ENCODE measurements at places on chromosomes 3 and 15.

- DNase-seq, result peak; percentile 42
Observed at GRCh38 chr3:2156244-2156847, 57.7 kb downstream of the CNTN4 start.

DNA sequence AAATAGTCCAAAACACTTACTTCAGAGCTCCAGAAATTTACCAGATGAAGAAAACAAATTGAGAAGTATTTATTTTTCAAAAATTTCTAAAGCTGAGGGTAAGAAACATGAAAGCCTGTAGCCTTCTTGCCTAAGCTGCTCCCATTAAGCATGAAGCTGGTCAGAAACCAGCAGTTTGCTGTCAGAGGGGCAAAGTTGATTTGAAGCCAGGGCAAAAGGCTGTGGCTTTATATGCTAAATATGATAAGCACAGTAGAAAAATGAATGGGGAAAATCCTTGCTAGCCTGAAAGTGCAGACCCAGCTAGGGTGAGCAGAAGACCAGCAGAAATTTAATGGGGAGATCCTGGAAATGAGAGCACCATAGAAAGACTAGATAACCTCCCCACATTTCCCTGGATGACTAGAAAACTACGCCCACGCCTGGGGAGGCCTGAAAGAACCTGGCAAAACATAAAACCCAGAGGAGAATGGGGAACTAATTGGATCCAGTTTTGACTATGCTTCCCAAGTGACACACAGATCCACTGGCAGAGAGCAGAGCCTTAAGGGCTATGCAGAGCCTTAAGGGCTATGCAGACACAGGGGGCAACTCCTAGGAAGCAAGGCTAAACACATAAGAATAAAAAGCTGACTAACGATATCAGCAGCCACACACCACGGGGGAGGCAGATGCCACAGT lies 43.0 kb upstream of the HEG1 start:
- DNase-seq, result no peak

GRCh38 chr3:40766396-40766795 lies 241.6 kb downstream of the ZNF621 start:
- DNase-seq, result no peak

DNA sequence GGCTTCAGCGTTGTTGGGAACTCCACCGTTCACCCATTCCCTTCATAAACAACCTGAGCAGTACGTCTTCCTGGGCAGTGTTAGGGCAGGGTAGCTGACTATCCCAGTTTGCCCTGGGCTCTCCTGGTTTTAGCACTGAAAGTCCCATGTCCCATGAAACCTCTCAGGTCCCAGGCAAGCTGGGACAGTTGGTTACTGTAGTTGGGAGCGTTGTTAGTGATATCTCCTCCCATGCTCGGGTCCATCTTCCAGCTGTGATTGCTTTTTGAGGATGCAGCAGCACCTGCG lies 60.9 kb upstream of the HERC1 start:
- DNase-seq, result no peak

- DNase-seq, result no peak
Observed at GRCh38 chr15:57069423-57069822, 151.0 kb downstream of the TCF12 start.

- no peak for DNase-seq
Observed at GRCh38 chr3:44831232-44831631, 30.5 kb upstream of the TMEM42 start.

GRCh38 chr3:113263778-113264177 lies 52.4 kb downstream of the BOC start:
- DNase-seq, result no peak

DNA sequence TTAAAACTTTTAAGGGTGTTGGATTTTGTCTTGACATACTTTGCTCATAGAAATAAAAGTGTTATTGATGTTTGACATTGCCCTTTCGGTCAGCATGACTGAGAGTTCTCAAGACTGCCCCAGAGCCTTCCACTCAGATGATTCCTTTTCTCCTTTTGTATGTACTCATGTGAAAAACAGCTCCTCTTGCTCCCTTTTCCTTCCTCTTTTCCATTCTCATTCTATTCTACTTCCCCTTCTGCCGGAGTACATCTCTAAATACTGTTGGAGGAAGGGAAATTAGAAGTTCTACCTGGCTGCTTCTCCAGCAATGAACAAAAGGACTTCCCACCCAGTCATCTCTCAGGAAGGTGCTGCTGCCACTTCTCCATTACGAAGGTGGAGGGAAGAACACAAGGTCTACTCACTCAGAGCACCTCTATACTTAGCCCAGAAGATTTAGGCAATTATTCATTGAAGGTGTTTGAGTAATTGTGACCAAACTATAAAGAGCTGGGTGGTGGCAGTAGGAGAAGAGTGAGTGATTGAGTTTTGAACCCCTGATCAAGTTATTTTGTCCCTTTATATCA lies 163.8 kb upstream of the MBNL1 start:
- DNase-seq, result no peak

- no peak for DNase-seq
Observed at GRCh38 chr3:58963928-58964503, 85.8 kb downstream of the CFAP20DC start.

- DNase-seq, result no peak
Observed at GRCh38 chr3:187792521-187792920, 47.3 kb upstream of the BCL6 start.

DNA sequence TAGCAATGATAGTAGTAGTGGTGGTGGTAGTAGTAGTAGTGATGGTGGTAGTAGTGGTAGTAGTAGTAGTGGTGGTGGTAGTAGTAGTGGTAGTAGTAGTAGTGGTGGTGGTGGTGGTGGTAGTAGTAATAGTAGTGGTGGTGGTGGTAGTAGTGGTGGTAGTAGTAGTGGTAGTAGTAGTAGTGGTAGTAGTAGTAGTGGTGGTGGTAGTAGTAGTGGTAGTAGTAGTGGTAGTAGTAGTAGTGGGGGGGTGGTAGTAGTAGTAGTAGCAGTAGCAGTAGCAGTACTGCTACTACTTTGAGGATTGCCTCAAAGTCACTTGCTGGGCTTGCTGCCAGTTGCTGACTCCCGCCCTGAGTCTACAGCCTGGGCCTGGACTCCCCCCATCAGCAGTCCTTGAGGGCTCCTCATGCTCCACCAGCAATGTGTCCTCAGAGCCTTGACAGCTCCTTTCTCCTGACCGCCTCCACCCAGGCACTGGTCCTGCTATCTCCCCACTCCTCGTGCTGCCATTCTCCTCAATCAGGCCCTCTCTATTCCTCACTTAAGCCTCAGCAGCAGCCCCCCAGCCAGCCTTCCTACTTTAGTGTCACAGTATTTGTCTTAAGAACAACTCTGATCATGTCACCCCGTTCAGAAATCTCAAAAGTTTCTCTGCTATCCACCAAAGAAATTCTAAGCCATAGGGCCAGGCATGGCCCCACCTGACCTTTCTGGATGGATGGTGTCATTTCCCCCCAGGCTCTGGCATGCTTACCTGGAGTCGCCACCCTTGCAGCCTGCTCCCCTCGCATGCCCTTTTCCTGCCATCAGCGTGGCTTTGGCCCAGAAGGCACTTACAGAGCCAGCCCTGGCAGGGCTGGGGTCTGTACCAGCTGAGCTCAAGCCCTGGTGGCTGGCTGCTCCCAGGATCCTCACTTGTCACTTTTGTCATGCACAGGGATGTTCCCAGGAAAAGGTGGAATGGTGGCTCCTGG lies 45.6 kb downstream of the DLEC1 start:
- peak; percentile 42 for DNase-seq

- no peak for DNase-seq
Observed at GRCh38 chr3:171372694-171373093, 87.5 kb downstream of the TNIK start.

- DNase-seq, result no peak
Observed at GRCh38 chr3:10992017-10992942, at the start of gene SLC6A1. Gene SLC6A1 (plus strand): TSS chr3:10992748. CDS start chr3:11017212, 24,464 bp downstream.

DNA sequence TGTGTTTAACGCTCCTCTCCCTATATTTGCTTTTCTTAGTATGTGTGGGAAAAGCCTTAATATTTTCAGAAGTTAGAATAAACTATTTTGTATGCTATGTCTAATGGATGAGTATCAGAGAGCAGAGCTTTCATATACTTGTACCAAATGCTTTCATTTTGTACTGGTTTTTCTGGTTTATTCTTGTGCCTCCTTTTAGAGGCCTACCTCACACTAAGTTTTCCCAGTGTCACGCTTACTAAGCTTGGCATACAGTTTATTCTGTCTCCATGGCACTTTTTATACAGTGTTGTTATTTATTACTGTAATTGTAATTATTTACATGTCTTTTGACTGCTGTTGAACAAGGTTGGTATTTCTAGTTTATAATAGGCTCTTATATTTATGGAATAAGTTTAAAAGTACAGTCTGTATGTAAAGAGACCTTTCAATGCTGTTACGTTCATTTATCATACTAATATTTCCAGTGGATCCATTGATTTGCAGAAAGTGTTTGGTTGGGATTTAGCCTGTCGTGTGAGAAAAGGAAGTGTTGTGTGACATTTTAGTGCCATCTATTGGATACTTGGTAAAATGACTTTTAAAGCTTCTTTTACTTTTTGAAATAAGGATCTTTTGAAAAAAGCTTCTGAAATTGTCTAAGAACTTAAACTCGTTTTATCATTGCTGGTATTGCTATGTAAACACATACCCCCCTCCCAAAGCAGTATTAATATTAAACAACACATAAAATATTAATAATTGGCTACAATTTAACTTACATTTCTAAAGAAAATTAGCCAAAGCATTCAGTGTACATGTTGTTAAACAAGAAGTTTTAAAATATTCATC lies 5.2 kb upstream of the EBLN2 start:
- DNase-seq, result peak; percentile 36

- no peak for DNase-seq
Observed at GRCh38 chr15:81966631-81967030, 79.2 kb downstream of the MEX3B start.

DNA sequence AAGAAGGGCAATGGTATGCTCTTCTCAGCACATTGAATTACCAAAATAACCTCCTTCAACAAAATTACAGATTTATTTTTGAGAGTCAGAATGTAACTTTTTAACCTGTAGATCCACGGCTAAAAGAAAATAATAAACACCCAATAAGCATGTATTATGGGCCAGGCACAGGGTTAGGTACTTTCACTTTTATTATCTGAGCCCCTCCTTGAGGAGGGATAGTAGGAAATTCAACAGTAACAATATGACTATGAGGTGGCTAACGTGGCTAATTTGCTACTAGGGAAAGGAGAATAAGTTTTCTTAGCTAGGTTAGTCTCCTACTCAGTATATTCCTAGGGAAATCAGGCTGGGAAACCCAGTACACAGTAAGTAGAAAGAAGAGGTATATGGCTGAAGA lies 306.9 kb downstream of the GAP43 start:
- no peak for DNase-seq

DNA sequence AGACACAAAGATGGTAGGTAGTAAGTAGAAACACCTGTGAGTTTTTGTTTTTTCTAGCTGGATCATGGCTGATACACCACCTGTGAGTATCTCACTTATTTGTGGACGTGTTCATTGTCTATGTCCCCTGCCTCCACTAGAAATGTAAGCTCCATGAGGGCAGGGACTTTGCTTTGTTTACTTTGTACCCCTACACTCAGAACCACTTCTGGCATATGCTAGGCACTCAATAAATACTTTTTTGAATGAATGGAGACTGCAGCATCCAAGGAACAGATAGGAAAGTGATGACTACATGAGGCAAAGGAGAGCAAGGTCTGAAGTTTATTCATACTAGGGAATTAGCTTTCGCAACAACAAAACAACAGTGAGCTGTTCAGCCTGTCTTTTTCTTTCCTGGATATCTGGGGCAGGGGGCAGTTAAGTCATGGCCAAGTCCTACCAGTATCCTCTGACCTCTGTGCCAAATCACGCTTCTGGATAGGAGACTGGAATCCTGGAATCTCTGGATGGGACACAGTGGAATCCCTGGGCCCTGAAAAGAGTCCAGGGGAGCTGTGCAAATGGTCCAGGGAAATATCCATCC lies 11.6 kb upstream of the EPB42 start:
- DNase-seq, result no peak

GRCh38 chr3:184626923-184627322 lies 65.3 kb downstream of the EPHB3 start:
- no peak for DNase-seq

DNA sequence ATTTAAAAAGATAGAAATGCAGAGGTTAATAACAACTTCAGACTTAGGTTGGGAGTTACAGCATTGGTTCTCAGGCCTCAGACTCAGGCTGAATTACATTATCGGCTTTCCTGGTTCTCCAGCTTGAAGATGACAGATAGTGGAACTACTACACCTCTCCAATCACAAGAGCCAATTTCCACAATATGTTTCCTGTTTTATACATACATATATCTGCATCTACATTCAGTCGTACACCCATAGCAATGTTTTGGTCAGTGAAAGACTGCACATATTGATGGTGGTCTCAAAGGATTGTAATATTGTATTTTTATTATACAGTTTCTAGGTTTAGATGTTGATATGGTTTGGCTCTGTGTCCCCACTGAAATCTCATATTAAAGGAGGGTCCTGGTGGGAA lies 35.4 kb downstream of the AADACL2 start:
- no peak for DNase-seq

DNA sequence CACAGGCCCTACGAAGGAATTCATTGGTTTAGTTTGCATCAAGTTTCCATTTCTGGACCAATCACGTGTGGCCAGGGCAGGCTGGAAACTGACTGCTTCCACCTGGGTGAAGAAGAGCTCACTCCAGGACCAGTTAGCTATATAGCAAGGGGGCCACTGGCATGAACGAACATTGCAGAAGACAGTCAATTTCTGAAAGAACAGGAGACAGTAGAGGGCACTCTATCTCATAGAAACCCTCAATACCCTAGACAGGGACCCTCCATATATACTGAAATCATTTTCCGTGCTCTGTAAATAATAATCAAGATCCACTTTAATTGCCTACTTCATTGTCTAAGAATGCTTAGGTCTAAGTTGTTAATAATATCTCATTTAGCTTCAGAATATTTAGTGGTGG lies 215.6 kb downstream of the CADPS start:
- DNase-seq, result no peak

GRCh38 chr15:96135166-96136093 lies 195.1 kb upstream of the NR2F2 start:
- no peak for DNase-seq

- no peak for DNase-seq
Observed at GRCh38 chr15:58139276-58139988, 1.3 kb downstream of the AQP9 start.

GRCh38 chr3:185283374-185283935 lies 29.6 kb upstream of the EHHADH start:
- peak; percentile 10 for DNase-seq

- no peak for DNase-seq
Observed at GRCh38 chr3:127152684-127153505, 40.0 kb upstream of the PRR23E start.

DNA sequence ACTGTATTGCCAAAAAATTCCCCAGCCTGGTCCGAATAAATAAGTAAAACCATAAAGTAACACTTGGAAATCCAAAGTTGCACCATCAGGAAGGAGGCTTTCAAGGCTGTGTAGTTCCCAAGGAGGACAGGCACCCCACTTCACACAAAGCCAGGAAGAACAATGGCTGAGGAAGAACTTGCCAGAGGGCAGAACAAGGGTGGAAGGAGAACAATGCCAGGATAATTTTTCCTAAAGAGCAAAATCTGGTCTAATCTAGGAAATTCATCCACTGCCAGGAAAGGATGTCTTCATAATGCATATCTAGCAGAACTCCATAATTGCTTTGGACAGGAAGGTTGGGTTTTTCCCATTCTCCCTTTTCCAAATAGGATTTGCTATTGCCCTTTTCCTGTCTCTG lies 15.7 kb upstream of the ARID3B start:
- DNase-seq, result no peak

- DNase-seq, result no peak
Observed at GRCh38 chr15:67892559-67893377, 52.9 kb upstream of the RNU6-1 start.

GRCh38 chr3:60431599-60431958 lies 819.7 kb downstream of the FHIT start:
- no peak for DNase-seq

GRCh38 chr3:143974271-143975238 lies 2.9 kb downstream of the DIPK2A start:
- no peak for DNase-seq

GRCh38 chr3:90091549-90091948 lies 984.1 kb downstream of the EPHA3 start:
- DNase-seq, result peak; percentile 93

All from SW480 (cell line).